ENCODE measurements at places on chromosomes 7 and 10. TPM values are rescaled to one million over a fixed set of nuclear protein-coding genes. Genes with fewer than 3 reads are reported as not detected.

- DNase-seq, result no peak
Measured at GRCh38 chr10:28429573-28430216, 103.2 kb upstream of the WAC start.

- no peak for DNase-seq
Measured at GRCh38 chr7:157265051-157265450, 71.8 kb upstream of the DNAJB6 start.

DNA sequence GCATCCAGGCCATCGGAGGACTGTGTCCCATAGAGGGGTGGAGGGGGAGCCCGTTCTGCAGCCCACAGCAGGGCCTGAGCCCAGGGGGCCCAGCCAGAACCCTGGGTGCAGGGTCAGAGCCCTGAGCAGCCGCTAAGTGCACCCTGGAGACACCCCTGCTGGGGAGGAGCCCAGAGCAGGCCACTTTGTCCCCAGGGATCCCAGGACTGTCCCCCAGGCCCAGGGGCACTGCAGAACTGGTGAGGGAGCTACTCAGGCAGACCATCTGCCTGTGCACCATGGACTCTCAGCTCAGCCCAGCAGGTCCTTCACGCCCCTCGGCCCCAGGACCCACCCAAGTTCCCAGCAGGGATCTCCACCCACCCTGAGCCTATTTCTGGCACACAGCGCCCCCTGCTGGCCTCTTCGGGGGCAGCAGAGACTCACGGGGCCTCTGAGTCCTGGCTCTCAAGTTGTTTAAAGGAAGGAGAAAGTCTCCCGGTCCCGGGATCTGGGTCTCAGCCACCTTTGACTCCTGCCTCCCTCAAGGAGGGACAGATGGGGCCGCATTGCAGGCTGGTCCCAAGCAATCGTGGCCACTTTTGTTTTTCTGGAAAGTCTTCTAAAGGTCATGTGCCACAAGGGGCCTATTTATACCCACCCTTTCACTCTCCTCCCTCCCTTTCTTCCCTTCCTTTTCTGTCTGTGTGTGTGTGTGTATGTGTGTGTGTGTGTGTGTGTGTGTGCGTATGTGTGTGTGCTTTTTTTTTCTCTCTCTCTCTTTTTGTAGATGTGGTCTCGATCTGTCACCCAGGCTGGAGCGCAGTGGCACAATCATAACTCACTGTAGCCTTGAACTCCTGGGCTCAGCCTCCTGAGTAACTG, 90.3 kb downstream of the MYL10 start:
- DNase-seq, result no peak

The LRRD1 gene
- 0.29 TPM for total RNA-seq

Data from suprapubic skin (tissue), 4 donors.